ENCODE measurements at places on chromosomes 7 and 10. TPM values are rescaled to one million over a fixed set of nuclear protein-coding genes. Genes with fewer than 3 reads are reported as not detected.

GRCh38 chr10:125083576-125083920 is 76.8 kb downstream of the CTBP2 start:
- peak; percentile 21 for DNase-seq

GRCh38 chr7:128274884-128275603 is 34.0 kb downstream of the LEP start:
- no peak for DNase-seq

GRCh38 chr7:131600085-131600881 is 43.9 kb upstream of the PODXL start:
- DNase-seq, result no peak

The RHOBTB1 gene
- total RNA-seq, result 39.8 TPM

DNA sequence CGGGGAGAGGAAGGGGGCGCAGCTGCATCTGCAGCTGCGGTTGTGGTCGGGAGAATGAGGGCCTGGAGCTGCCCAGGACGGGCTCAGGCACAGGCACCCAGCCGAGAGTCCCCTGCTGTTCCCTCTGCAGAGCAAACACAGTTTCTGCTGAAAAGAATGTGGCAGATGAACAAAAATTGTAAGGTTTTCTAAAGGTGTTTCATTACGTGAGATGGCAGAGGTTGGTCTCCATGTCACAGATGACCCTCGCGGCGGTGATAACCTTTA is 456.2 kb downstream of the DNAJB6 start:
- no peak for DNase-seq

DNA sequence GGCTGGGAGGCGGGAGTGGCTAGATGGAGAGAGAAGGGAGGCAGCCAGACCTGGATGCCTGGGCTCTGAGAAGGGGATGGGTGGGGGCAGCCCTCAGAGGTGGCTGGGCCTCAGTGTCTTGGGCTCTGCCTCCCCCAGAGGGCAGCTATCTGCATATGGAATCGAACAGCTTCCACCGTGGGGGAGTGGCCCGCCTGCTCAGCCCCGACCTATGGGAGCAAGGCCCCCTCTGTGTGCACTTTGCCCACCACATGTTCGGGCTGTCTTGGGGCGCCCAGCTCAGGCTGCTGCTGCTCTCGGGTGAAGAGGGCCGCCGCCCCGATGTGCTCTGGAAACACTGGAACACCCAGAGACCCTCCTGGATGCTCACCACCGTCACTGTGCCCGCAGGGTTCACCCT is 3.3 kb downstream of the ZAN start:
- no peak for DNase-seq

DNA sequence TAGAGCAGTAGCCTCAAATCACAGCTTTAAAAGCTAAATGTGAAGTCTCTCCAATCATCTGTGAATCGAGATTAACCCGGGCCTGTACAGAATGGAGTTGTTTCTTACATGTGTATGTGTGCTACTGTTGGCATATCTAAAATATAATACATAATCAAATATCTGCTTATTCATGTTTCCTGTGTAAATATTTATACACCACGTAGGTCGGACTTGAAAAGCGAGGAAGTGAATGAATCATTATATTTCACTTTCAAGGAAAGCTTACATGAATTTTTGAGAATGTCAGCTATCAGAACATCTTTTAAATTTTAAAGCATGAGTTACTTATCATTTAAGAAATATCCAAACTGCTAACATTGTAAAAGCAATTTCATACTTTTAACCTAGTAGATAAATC is 233.3 kb downstream of the SLC25A13 start:
- DNase-seq, result no peak

GRCh38 chr7:50659329-50659965 is 94.2 kb upstream of the DDC start:
- no peak for DNase-seq

- DNase-seq, result no peak
Measured at GRCh38 chr10:75058161-75058560, 53.3 kb upstream of the SAMD8 start.

DNA sequence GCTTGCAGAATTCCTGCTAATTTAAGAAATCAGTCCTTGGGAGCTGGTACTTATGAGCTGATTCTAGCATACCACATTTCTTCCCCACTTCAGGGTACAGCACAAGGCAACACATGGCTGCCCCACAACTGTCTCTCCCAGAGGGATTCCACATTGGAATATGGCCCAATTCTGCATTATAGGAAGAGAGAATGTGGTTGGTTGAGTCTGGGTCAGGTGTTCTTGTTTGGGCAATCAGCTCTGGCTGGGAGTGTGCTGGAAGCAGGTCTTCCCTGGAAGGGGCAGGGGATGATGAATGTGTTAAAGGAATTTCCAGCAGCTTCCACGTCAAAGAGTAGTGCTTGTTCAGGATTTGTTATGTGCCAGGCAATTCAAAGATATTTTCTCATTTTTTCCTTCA is 95.7 kb downstream of the BUB3 start:
- DNase-seq, result no peak

The PTPRN2 gene
- total RNA-seq, result 0.97 TPM

- DNase-seq, result no peak
Measured at GRCh38 chr7:157061979-157062378, 51.5 kb upstream of the MNX1 start.

- DNase-seq, result peak; percentile 75
Measured at GRCh38 chr10:43965033-43965917, 316.6 kb upstream of the ZNF32 start.

- DNase-seq, result no peak
Measured at GRCh38 chr7:28157831-28158416, 22.7 kb downstream of the JAZF1 start.

GRCh38 chr10:121183236-121183635 is 332.1 kb downstream of the WDR11 start:
- DNase-seq, result no peak

The HILPDA gene
- total RNA-seq, result 11.3 TPM

GRCh38 chr10:91434041-91434440 is 23.9 kb downstream of the HECTD2 start:
- DNase-seq, result no peak

The HABP2 gene
- total RNA-seq, result not detected

- DNase-seq, result no peak
Measured at GRCh38 chr7:50304129-50304910, at the start of gene IKZF1. TSS of gene IKZF1 (plus strand) at chr7:50304716. CDS start at chr7:50319062, 14,346 bp downstream.

DNA sequence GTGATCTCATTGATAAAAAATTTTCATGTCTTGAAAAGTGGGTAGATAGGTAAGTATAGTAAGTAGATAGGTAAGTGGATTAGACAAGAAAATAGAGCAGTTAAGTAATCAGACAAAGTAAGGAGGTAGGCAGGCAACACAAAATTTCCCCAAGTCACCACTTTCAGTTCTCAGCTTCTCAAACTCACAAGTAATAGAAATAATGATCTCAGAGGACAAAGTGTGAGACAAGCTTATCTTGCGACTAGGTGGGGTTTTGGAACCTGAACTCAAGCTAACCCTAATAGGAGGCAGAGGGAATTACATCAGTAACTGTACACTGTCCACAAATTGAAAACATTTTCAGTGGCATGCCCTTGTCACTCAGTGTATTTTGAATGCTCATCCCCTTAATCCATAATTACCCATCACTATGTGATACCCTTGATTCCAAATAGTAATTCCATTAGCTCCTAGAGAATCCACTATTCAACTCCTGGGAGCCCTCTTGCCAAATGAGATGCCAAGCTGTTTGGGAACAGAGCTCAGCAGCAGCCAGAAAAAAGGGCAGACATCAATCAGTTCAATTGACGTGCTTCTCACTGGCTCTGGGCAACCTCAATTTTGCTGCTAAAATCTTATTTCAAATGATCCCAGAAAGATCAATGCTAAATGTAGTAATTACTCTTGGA is 703.2 kb downstream of the XPNPEP1 start:
- DNase-seq, result no peak

The HMX2 gene
- not detected for total RNA-seq

- no peak for DNase-seq
Measured at GRCh38 chr7:118826246-118826645, 601.7 kb downstream of the ANKRD7 start.

DNA sequence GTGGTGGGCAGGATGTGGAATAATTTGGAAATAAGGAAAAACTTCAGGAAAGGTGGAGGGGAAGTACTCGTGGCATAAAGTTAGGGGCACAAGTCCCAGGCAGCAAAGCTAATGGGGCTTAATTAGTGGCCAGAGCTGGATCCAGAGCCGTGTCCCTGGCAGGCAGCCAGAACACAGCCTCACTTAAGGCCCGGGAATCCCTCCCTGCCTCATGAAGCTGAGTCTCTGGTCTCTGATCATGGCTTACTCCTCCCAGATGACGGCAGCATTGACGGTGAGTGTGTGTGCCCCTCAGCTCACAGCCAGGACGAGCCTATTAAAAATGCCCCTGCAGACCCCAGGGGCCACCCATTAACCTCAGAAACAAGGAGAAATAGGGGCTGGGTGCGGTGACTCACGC is 48.2 kb upstream of the NPTX2 start:
- no peak for DNase-seq

The ARHGAP22 gene
- 2.1 TPM for total RNA-seq

The SUN1 gene
- 157 TPM for total RNA-seq

The OR2A12 gene
- total RNA-seq, result not detected

GRCh38 chr7:15737601-15738000 is 51.1 kb upstream of the MEOX2 start:
- no peak for DNase-seq

- no peak for DNase-seq
Measured at GRCh38 chr7:104039363-104039762, 49.9 kb upstream of the RELN start.

DNA sequence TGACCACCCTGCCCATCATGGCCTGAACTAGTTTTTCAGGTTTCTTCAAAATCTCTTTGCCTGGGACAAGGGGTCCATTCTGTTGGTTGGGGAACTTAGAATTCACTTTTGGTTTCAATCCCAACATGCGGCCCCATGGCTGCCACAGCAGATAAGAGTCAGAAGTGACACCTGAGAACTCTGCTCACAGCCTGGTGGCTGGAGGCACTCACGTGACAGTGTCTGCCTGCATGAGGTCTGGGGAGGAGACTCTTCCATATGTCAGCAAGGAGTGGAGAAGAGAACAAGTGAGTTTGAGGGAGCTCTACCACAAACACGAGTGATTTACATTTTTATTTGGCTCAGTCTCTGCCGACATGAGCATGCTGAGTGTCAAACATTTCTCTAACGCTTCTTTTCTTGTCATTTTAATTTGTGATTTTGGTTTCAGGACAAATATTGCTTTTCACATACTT is 370.4 kb downstream of the TNS3 start:
- DNase-seq, result no peak

- DNase-seq, result no peak
Measured at GRCh38 chr10:79310911-79311573, 36.2 kb upstream of the PPIF start.
